Activated naive CD8-positive, alpha-beta T cell treated with anti-CD3 and anti-CD28 coated beads, Interleukin-2, amount 10 ng/mL, durations not matched to agents 7 days and 5 days (primary cell): ENCODE measurements at places on chromosomes 1 and 21. TPM values are rescaled to one million over a fixed set of nuclear protein-coding genes. Genes with fewer than 3 reads are reported as not detected.

DNA sequence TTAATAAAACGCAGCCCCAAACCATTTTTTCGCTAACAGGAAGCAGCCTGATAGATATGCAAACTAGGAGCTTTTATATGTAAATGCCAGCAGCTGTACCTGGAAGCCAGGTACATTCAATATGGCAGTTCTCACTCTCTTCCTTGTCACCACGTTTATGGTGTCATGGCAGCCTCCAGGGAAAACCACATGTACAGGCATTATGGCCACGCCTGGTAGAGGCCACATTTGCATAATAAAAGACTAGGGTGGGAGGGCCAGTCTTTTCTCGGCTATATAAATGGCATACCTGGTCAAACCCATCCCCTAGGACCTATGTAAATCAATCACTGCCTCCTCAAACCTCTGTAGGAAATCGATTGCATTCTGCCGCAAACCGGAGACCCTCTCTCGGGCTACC, 247.5 kb downstream of the NEGR1 start:
- H3K4me3 ChIP-seq = no peak overlapping the region
- no peaks in the 10 kb centered on the region for H3K27me3 ChIP-seq
- no peaks in the 10 kb centered on the region for H3K4me1 ChIP-seq
- no peak for DNase-seq
- no peaks in the 10 kb centered on the region for H3K36me3 ChIP-seq
- H3K27ac ChIP-seq = no peak overlapping the region

- H3K4me1 ChIP-seq = peaks cover 15% of the 10 kb centered on the region
- no peak for DNase-seq
- H3K27me3 ChIP-seq = peaks cover 26% of the 10 kb centered on the region
- no peak overlapping the region for H3K27ac ChIP-seq
These were observed 818 bp upstream of the TFAP2E start for GRCh38 chr1:35572296-35572695.

GRCh38 chr1:158552296-158552695, 1.9 kb downstream of the OR6Y1 start:
- no peaks in the 10 kb centered on the region for H3K4me1 ChIP-seq
- peaks cover 11% of the 10 kb centered on the region for H3K27me3 ChIP-seq
- no peak overlapping the region for H3K27ac ChIP-seq
- H3K36me3 ChIP-seq = no peaks in the 10 kb centered on the region

DNA sequence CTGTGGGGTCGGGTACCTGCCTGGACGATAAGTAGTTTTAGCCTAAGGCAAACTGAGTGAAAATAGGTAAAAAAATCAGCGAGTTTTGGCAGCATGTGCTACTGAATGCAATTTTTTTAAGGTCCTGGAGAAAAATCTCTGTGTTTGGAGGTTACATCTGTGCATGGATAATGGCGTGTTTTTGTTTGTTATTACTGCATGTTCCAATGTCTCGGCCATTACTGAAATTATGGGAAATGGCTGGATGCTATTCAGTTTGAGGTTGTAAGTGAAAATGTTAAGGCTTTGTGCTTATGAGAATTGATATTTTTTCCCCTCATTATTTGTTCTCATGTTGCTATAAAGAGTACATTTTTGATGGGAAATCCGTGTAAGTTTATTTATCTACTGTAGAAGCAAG, 441.7 kb downstream of the PRDM2 start:
- DNase-seq = no peak
- no peaks in the 10 kb centered on the region for H3K27me3 ChIP-seq
- H3K27ac ChIP-seq = no peak overlapping the region
- no peaks in the 10 kb centered on the region for H3K4me1 ChIP-seq

DNA sequence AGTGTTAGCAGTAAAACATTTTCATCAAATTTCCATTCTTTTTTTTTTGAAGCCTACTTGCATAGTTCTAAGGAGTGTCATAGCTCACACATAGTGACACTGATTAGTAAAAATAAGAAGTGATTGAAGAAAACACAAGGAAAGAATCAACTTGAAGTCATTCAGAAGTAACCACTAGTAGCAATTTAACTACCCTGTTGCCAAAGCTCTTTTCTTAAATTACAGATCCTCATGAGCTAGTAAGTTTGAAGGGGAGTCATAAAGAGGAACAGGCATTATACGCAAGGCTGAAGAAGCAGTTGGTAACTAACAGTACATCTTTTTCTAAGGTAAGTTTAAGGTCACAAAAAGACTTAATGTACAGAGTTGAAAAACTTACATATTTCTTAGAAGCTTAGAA, 332.2 kb downstream of the CHRM3 start:
- no peak overlapping the region for H3K4me3 ChIP-seq
- peak overlapping the region; percentile 94 for H3K27ac ChIP-seq
- no peak for DNase-seq
- H3K27me3 ChIP-seq = no peaks in the 10 kb centered on the region

DNA sequence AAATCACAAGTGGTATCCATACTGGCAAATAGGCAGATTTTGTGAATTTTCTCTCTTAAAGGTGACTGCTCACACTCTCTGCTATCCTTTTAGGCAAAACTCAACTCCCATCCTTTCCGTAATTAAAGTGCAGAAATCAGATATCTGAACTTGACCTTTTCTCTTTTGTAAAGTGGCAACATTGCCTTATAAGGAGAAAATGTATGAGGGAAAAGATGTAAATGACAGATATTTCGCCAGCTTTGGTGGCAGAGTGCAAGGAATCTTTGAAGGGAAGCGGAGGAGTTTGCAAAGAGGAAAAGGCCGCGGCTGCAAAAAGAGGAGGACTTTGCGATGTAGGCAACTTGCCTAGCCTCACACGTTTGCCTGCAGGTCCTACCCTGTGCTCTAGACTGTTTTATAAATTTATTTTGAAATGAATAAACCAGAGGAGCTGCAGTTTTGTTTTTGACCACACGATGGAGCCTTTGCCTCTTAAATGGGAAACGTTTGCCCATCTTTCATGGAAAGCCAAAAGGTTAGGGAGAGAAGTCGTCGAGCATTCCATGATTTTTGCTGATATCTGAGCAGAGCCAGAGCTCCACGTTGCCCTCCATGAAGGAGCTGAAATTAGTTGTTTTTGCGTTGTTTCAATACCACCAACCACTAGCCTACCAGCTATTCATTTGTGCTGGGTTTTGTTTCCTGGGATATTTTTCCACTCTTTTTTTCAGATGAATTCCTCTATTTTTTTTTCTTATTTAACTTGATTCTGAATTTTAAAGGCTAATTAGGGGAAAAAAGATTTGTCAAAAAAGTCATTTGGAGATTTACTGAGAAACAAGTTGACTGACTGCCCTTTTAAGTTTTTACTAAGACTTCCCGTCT, 242.3 kb downstream of the LMX1A start:
- H3K4me3 ChIP-seq = no peak overlapping the region
- peaks cover 27% of the 10 kb centered on the region for H3K27me3 ChIP-seq
- H3K4me1 ChIP-seq = no peaks in the 10 kb centered on the region
- DNase-seq = no peak
- H3K27ac ChIP-seq = no peak overlapping the region

DNA sequence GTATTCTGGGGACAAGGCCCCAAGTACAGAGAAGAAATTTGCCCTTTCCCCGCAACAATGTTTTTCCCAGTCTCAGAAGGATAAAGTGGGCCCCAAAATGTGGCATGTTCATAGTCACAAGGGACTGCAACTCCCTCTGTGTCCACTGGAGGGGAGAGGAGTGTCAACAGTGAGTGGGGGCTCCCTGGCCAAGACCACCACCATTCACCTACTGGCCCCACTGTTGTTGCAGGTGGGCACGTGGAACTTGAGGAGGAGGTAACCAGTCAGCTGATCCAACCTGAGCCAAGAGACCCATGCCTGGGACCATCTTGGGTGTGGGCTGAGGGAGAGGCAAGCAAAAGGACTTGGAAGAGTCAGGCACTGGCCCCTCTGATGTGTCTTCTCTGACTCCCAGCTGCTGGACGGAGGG, 777 bp downstream of the NUDT17 start:
- H3K4me3 ChIP-seq = no peak overlapping the region
- peaks cover 9% of the 10 kb centered on the region for H3K36me3 ChIP-seq
- H3K4me1 ChIP-seq = peaks cover 6% of the 10 kb centered on the region
- H3K27ac ChIP-seq = no peak overlapping the region
- peak; percentile 50 for DNase-seq
- H3K27me3 ChIP-seq = no peaks in the 10 kb centered on the region

DNA sequence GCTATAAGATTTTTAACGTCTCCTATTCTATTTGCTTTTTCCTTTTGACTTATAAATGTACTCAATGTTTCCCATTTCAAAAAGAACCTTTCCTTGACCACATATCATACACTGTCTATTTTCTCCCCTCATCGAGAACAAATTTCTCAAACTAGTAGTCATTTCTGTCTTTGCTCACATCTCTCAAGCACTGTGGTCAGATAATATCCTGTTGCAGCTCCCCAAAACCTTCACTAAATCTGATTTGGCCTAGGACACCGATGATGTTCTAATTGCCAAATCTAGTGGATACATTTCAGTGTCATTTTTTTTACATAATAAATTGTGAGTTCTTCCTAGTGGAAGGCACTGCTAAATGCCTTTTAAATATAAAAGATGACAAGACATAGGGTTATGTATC, 19.4 kb downstream of the CXADR start:
- H3K36me3 ChIP-seq = no peaks in the 10 kb centered on the region
- no peak overlapping the region for H3K27ac ChIP-seq
- H3K4me3 ChIP-seq = no peak overlapping the region
- H3K27me3 ChIP-seq = no peaks in the 10 kb centered on the region

GRCh38 chr1:98351561-98351960, 310.0 kb upstream of the SNX7 start:
- no peak overlapping the region for H3K4me3 ChIP-seq
- no peaks in the 10 kb centered on the region for H3K4me1 ChIP-seq
- no peaks in the 10 kb centered on the region for H3K36me3 ChIP-seq
- no peak for DNase-seq
- no peak overlapping the region for H3K27ac ChIP-seq

GRCh38 chr1:239700667-239701066, 314.3 kb downstream of the CHRM3 start:
- peaks cover 31% of the 10 kb centered on the region for H3K36me3 ChIP-seq
- no peak overlapping the region for H3K4me3 ChIP-seq
- H3K27me3 ChIP-seq = no peaks in the 10 kb centered on the region
- DNase-seq = no peak
- no peak overlapping the region for H3K27ac ChIP-seq

GRCh38 chr1:209882942-209883340, 55.1 kb upstream of the SYT14 start:
- H3K36me3 ChIP-seq = no peaks in the 10 kb centered on the region
- H3K27me3 ChIP-seq = peaks cover 13% of the 10 kb centered on the region
- no peaks in the 10 kb centered on the region for H3K4me1 ChIP-seq
- no peak for DNase-seq
- no peak overlapping the region for H3K4me3 ChIP-seq
- no peak overlapping the region for H3K27ac ChIP-seq

- H3K27ac ChIP-seq = no peak overlapping the region
- no peaks in the 10 kb centered on the region for H3K27me3 ChIP-seq
- peaks cover 19% of the 10 kb centered on the region for H3K4me1 ChIP-seq
- no peaks in the 10 kb centered on the region for H3K36me3 ChIP-seq
- no peak overlapping the region for H3K4me3 ChIP-seq
These were observed 25.8 kb downstream of the IL6R start for GRCh38 chr1:154430903-154431302.

DNA sequence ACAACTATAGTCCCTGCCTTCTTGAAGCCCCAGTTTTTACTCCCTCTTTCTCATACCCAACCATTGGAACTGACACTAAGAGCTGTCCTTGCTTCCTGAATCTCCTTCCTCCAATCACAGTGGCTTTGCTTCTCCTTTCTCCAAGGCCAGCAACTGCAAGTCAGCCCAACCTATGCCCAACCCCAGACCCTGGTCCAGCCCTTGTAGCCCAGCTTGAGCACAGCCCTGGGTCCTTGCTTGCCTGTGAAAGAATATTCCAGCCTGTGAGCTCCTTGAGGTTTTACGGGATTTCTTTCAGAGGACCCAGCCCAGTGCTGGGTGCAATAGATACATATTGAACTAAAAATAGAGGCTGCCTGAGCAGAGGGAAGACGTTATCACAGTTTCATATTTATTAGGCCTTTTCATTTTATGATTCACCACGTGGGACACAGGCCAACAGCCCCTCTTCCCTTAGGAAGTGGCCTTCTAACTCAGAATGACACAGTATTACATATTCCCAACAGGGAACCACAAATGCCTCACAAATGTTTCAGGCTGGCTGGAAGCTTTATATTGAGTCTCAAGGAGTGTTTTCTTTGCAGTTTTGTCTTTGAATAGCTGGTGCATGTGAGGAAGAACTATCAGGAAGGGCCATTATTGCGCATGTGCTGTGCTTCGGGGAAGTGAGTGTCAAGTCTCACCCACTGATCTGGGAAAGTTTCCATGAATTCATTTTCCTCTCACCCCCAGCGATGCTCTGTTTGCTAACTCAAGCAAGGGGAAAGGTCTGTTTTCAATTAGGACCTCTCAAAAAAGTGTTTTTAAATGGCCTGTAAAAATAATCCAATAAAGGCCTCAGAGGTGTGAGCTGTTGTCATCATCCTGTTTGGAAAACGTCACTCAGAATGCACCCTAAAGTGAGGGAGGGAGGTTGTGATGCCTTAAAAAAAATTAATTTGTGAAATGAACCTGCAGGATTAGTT, 92.3 kb upstream of the NFIA start:
- no peak overlapping the region for H3K27ac ChIP-seq
- no peaks in the 10 kb centered on the region for H3K36me3 ChIP-seq
- DNase-seq = no peak
- no peak overlapping the region for H3K4me3 ChIP-seq
- H3K4me1 ChIP-seq = no peaks in the 10 kb centered on the region

DNA sequence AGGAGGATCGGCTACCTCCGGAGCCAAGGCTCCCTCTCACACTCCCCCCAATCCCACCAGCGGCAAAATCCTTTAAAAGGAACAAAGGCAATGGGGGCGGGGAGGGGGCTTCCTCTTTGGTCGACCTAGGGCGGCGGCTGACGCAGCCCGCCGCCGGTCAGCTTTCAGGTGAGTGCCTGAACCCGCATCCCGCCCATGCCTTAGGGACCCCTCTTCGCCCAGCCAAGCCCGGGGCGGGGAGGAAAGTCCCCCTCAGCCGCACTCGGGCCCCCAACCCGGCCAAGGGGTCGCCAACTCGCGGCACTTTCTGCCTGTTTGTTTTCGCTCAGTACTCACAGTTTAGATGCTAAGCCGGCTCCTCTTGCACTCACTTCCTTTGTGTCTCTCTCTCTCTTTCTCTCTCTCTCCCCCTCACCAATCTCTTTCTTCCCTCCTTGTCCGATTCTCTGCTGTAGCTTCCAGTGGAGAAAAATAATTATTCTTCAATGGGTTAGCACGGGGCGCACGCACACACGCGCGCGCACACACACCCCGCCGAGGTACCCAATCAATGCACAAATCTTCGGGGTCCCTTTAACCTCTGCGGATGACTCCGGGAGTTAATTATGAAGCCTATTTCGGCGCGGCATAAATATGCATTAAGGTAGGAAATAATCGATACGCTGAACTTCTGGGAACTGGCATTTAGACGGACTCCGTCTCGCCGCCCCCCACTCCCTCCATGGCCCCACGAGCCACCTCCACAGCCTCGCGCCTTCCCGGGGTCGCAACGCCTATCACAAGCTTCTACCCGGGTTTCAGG, at the start of gene BLACAT1:
Gene BLACAT1, minus strand, starts transcription at position 465 of the 802 bp plus-strand sequence.
- H3K36me3 ChIP-seq = no peaks in the 10 kb centered on the region
- peaks cover 9% of the 10 kb centered on the region for H3K4me1 ChIP-seq
- peak within 1 kb of the TSS; percentile 1 for H3K27ac ChIP-seq
- DNase-seq = no peak
- peak within 1 kb of the TSS; percentile 71 for H3K4me3 ChIP-seq
- peaks cover 79% of the 10 kb centered on the region for H3K27me3 ChIP-seq

SLAMF9 gene
- total RNA-seq = not detected

SCYL3 gene
- 19.2 TPM for total RNA-seq

OR10Z1 gene
- not detected for total RNA-seq

ZDHHC18 gene
- total RNA-seq = 52.9 TPM

OR10X1 gene
- total RNA-seq = not detected
